Stimulated activated CD8-positive, alpha-beta memory T cell treated with anti-CD3 and anti-CD28 coated beads, Interleukin-4, amount 100 ng/mL, for 1 hour (primary cell): ENCODE measurements at places on chromosomes 6 and 20.

DNA sequence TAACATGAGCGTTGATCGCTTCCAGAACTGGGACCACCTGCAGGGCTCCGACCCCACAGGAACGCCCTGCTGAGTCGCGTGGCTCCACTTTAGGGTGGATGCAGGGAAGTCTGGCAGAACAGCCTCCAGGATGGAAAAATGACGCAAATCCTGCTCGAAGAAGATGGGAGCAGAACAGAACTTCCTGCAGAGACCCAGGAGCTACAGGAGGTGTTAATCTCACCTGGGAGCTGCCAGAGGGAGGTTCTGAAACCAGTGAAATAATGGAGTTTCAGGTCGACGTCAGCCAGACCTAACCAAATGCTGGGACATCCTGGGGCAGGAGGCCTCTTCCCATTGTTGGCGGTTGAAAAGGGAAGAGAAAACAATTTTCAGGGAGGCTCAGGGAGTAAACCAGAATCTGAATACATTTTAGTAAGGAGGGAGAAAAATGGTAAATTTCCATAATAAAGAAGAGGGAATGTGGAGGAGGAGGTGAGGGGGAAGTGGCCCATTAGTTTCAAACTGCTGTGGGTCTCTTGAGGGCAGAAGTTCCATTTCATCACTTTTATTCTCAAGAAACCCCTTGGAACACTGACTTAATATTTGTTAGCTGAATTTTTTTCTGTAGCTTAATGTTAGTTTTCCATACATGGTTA, 558.4 kb upstream of the CDH4 start:
- DNase-seq, result no peak

DNA sequence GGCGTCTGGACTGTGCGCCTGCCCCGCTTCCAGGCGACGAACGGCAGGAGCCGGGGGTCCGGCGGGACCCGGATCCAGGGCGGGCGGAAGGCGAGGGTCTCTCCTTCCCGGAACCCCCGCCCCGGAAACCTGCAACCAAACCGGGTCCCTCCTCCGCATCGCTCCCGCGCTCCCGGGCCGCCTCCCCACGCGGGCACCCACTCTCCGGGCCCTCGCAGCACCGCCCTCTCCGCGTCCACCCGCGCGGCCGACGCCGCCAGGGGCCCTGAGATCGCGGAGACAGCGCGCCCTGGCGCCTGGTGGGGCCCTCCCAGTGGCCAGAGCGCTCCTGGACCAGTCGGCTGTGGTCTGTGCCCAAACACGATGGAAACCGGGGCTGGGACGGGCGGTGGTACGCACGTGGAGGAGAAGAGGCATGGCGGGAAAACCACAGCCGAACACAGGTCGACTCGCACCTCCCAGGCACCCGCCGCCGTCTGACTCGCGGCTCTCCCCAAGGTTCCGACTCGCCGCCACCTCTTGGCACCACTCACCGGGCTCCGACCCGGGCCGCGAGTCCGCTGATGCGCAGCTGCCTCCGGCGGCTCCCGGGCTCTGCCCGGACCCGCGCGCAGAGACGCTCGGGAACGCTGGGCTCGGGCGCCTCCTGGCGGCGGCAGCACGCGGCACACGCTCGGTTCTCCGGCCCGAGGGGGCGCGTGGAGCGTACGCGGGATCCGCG, 7.9 kb downstream of the NKX2-2 start:
- peak; percentile 25 for DNase-seq

DNA sequence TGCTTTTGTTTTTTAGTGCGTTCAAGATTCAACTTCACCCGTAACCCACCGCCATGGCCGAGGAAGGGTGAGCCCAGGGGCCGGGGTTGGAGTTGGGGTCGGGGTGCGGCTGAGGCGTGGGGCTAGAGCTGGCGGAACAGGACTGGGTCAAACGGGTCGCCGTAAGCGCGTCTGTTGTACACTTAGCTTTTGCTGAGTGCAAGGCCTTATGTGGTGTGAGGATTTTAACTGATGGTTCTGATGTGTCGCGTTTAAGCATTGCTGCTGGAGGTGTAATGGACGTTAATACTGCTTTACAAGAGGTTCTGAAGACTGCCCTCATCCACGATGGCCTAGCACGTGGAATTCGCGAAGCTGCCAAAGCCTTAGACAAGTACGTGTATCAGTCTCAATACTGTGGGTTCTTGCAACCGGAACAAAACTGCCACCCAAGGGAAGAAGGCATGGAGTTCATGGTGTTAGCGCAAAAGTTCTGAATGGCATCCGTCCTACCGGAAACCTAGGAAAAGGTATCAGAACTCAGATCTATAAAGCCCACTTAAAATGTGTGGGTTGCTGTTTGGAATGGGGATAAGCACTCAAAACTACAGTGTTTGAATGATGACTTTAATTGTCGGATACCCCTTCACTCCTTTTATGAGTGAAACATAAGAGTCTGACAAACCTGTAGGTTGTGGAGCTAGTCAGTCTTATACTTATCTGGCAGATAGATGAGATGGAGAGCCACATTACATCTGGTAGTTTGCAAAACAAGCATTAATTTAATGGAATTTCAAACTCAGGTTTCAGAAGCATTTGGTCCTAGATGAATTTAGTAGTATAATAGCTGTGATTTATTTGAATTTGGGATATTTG, 574 bp downstream of the RPS12 start:
- DNase-seq, result no peak

DNA sequence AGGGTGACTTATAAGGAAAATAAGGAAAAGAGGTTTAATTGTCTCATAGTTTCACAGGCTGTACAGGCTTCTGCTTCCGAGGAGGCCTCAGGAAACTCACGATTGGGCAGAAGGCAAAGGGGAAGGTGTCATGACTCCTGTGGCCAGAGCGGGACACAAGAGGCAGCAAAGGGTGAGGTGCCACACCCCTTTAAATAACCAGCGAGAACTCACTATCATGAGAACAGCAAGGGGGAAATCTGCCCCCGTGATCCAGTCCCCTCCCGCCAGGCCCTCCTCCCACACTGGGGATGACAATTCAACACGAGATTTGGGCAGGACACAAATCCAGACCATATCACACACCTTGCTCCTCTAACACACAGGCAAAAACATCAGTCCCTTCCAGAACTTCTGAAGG, 254.0 kb downstream of the DLL1 start:
- DNase-seq, result no peak

DNA sequence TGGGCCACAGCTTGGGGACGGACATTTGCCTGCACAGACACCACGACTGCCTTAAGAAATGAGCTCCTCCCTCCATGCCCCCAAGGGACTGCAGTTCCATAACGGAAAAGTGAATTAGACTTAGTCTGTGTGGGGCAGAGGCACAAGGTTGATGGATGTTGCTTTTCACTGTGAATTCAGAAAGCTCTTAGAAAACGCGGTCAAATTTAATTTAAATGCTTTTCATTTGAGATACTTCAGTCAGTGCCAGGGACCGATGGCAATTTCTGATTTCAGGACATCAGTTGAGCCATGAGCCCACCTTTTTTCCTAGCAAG, 356.4 kb downstream of the KIF16B start:
- DNase-seq, result no peak

- DNase-seq, result no peak
These were observed 6.0 kb upstream of the BPIFA1 start for GRCh38 chr20:33229843-33230242.

- DNase-seq, result no peak
These were observed 1.8 kb downstream of the FOXF2 start for GRCh38 chr6:1390946-1391799.

GRCh38 chr20:41145317-41145716, 8.0 kb downstream of the PLCG1 start:
- no peak for DNase-seq

- DNase-seq, result no peak
These were observed 405.7 kb downstream of the LMBRD1 start for GRCh38 chr6:69391106-69391505.

GRCh38 chr20:13183005-13183404, 38.1 kb upstream of the ISM1 start:
- DNase-seq, result no peak

DNA sequence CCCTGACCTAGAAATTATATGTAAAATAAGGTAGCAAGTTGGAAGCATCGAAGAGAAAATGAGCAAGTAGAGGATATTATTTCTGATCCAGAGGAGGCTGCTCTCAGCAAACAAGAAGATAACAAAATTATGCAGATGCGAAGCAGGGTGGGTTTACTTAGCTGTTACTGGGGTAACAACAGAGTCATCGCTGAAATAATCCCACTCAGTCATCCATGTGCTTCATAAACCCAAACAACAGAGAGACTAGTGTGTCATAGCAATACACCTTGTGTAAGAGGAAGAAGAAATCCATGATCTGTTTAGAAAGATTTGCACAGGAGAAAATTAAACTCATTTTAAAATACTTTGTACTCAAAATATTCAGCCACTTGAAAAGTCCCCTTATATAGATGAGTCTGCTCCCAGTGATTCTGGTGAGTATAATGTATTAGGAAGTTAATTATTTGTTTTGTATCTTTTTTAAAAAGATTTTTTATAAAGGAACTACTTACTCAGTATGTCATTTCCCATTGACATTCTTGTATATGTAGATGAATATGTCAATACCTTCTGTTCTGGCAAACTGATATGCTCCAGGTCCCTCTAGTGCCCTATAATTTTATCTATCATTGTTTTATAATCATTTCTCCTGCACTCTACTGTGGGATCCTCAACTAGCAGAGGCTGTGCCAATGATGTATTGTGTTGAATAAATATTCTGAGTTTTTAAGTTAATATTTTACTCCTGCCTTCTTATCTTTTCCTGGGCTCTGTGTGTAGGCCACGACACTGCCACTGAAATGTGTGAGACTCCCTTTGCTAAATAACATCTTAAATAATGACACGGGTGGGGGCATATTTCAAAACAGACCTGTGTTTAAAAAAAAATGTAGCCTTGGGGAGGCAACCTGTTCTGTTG, 8.6 kb upstream of the HIVEP2 start:
- DNase-seq, result no peak

DNA sequence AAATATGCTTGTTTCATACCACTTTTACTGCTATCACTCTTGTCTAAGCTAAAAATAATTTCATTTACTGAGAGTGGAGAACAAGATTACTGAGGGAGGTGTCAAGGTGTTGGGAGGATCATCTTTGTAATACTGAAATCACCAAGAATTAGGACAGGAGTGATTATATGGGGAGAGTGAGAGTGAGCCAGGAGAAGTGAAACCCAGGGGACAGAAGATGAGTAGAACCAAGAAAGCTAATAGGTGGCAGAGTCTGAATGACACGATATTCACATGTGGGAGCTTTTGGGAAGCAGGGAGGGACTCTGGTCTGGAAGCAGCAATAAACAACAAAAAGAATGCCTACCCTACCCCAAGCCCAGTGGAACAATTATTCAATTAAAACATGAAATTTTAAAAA, 58.6 kb downstream of the AK9 start:
- no peak for DNase-seq

DNA sequence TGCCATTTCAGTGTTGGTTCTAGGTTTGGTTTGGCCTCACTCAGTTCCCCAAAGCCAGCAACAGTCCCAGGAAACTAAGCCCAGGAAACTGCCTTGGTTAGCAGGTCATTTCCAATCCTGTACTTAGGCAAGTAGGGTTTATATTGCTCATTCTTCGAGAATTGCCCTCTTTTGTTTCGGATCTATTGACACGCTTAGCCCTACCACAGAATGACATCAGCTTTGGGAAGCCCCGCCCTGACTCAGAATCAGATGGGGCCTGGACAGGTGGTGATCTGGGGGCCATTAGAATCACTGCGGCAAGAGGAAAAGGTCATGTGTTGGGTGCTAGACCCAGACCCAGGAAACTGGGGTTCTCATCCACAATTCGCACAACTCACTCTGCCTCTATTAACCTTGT, 578.2 kb downstream of the QKI start:
- no peak for DNase-seq

DNA sequence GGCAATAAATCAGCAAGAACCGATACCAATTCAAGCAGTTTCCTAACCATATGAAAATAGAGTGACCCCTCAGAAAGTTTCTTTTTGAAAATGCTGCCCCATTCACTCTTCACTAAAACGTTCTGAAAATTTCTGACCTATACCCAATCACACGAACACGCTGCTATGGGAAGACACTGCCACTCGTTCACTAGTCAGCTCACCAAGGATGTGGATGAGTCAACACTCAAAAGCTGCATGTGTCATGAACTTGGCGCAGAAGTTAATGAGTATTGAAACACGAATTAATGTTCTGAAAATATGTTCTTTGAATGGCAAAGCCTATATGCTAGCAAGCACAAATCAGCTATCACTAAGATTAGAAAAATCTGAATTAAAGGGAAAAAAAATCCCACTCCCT, 84.2 kb downstream of the PREP start:
- no peak for DNase-seq

GRCh38 chr20:10954137-10954840, 280.5 kb upstream of the JAG1 start:
- no peak for DNase-seq

- no peak for DNase-seq
These were observed 32.0 kb upstream of the RNF8 start for GRCh38 chr6:37321516-37322415.

- no peak for DNase-seq
These were observed 34.2 kb upstream of the SRPK1 start for GRCh38 chr6:35955071-35955470.

GRCh38 chr6:114523508-114523907, 180.7 kb upstream of the HS3ST5 start:
- DNase-seq, result no peak

- no peak for DNase-seq
These were observed 31.3 kb downstream of the STX11 start for GRCh38 chr6:144181639-144182038.
